Ureter (tissue), 1 donor: ENCODE measurements at places on chromosomes 13 and 19. TPM values are rescaled to one million over a fixed set of nuclear protein-coding genes. Genes with fewer than 3 reads are reported as not detected.

- no peak for DNase-seq
Observed at GRCh38 chr13:72132075-72132474, 265.1 kb upstream of the DACH1 start.

The DOCK9 gene
- total RNA-seq = 108 TPM

DNA sequence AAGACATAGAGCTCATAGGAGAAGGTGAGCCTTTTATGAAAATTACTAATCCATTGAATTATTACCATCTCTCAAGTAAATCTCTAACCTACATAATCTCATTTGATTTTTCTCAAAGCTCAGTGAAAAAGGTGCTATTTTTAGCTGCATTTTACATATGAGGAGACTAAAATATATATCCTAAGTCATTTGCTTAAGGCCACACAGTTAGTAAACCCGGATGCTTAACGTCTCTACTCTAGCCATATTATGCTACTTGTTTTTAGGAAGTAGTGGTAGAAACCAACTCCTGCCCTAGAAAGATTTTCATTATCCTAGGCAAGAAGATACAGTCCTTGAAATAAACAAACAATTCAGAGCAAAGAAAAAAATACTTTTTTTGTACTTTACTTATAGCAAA lies 108.9 kb downstream of the RBM26 start:
- no peak for DNase-seq

DNA sequence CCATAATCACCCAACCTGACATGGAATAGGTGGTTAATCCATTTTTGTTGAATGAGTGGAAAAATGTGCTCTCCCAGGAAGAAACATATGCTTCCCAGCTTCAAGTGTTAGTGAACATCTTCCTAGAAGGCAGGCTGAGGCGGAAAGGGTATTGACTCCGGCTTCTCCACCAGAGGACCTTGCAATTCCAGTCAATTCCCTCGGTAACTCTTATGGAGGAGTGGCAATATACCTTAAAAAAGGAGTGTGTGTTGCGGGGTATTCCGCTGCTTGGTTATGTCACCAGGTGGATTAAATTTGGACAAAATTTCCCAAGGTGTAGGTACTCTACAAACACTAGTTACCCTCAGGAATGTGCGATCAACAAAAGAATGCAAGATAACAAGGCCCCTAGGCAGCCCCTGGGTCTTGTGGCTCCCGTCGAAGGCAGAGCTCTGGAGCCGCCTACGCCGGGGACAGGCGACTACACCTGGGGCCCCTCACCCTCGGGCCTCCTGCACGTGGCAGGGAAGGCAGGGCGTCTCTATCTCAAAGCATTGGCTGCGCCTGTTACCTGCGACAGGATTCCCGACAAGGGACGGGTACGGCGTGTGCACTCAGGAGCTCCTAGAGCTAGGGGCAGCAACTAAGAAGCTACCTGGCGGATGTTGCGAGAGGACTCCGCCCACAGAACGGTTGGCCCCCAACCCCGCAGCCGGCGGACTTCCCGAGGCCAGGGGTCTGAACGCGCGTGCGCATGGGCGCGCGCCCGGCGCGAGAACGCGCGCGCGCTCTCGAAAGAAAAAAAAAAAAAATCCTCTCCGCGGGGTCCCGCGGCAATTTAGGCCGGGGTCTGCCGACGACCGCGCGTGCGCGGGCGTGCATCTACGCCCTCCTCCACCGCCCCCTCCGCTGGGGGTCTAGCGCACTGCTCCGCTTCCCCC lies at the start of gene WDR87:
Gene WDR87, minus strand, starts transcription at position 649 of the 923 bp plus-strand sequence. CDS start 8,355 bp downstream, outside the sequence.
- DNase-seq = peak; percentile 47

DNA sequence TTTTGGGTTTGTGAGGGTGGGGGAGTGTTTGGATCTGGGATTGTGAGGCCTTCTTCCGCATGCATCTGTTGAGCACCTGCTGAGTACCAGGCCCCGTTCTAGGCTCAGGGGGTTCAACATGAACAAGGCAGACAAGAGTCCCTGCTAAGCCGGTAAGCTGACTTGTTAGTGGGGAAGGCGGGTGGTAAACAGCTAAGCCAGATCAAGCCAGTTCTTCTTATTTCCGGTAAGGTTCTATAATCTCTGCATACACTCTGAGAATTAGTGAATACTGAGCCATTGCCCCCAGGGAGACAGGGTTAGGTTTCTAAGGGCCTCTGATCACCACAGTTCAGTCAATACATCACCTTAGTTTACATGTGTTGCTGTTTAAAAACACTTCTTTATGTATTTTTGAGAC lies 9.9 kb upstream of the EHD2 start:
- DNase-seq = no peak

GRCh38 chr13:100128838-100129237 lies 39.9 kb downstream of the PCCA start:
- no peak for DNase-seq

DNA sequence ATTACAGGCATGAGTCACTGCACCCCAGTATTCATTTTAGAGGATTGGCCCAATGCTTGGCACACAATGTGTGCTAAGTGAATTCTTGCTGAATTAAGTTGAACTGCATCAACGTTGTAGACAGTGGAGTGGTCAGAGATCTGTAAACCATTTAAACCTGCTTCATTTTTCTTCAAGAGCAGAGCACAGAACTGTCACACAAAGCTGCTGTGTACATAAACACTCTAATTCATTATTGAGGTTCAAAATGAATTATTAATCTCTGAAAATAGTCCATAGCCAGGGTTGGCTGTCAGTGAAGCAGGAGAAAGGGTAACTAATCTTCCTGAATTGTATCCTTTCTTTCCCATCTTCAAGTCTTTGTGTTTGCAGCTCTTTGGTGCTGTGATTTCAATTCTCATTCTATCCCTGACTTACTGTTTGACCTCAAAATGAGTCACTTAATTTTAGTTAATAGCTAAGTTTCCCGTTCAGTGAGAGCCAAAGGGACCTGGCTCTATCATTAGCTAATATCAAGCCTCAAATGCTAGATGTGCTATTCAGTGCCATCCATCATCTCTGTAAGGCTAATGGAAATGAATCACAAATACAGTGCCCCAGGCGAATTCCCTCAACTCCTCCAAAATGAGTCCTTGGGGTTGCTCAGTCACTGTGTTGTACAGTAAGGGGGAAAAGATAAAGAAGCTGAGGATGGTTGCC lies 77.0 kb upstream of the TSC22D1 start:
- no peak for DNase-seq

DNA sequence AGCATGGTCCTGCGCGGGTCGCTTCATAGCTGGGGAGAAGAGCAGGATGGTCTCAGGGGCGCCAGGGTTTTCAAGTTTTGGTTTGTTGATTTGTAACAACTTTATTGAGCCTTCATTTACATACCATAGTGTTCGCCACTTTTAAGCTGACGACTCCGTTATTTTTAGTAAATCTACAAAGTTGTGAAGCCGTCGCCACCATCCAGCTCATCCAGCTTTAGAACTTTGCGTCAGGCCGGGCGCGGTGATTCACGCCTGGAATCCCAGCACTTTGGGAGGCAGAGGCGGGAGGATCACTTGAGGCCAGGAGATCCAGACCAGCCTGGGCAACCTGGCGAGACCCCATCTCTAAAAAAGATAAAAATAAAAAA lies 404 bp downstream of the C19orf44 start:
- DNase-seq = no peak

The CIC gene
- 83.4 TPM for total RNA-seq

The SHISA7 gene
- not detected for total RNA-seq

DNA sequence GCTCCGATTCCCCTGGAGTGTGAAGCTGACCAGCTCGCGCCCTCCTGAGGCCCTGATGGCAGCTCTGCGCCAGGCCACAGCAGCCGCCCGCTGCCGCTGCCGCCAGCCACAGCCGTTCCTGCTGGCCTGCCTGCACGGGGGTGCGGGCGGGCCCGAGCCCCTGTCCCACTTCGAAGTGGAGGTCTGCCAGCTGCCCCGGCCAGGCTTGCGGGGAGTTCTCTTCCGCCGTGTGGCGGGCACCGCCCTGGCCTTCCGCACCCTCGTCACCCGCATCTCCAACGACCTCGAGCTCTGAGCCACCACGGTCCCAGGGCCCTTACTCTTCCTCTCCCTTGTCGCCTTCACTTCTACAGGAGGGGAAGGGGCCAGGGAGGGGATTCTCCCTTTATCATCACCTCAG lies 20.3 kb downstream of the CKM start:
- no peak for DNase-seq

DNA sequence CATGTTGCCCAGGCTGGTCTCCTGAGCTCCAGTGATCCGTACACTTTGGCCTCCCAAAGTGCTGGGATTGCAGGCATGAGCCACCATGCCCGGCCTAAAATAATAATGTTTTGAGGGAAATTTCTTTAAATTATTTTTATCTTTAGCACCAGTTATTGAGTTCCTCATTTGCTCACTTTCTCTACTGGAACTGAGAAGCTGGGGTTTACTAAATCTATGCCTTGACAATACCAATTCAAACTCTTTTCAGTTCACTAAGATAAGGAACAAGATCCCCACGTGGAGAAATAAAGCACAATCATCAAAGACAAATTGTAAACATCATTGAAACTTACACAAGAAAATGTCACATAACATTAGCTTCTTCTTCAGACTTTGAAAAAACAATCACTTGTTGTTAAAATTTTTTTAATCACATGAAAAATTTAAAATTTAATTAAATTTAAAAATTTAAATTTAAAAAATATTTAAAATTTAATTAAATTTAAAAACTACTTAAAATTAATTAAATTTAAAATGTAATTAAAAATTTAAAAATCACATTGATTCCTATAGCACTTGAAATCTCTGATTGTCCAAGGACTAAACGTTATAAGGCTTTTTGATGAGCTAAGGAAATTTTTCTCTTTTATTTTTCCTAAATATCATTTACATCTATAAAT lies 25.2 kb upstream of the XPO4 start:
- no peak for DNase-seq

The RASAL3 gene
- 3.9 TPM for total RNA-seq

GRCh38 chr13:96958286-96958891 lies 35.9 kb downstream of the OXGR1 start:
- DNase-seq = no peak

DNA sequence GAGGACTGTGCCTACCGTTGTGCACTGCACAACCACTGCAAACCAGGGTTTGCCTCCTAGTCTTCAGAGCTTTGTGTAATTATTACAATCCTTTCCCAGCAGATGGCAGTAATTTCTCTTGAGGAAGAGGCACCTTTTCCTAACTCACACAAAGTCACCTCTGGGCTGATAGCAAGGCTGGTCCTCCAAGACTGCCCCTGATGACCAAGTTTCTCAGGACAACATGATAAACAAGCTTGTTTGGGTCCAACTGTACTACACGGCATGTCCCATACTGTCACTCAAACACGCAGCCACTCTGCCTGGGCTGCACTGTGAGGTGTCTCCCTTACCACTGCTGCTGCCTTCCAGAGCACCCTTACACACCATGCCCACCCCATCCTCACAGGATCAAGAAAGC lies 39.3 kb downstream of the RFXAP start:
- no peak for DNase-seq

The CACNG6 gene
- not detected for total RNA-seq

DNA sequence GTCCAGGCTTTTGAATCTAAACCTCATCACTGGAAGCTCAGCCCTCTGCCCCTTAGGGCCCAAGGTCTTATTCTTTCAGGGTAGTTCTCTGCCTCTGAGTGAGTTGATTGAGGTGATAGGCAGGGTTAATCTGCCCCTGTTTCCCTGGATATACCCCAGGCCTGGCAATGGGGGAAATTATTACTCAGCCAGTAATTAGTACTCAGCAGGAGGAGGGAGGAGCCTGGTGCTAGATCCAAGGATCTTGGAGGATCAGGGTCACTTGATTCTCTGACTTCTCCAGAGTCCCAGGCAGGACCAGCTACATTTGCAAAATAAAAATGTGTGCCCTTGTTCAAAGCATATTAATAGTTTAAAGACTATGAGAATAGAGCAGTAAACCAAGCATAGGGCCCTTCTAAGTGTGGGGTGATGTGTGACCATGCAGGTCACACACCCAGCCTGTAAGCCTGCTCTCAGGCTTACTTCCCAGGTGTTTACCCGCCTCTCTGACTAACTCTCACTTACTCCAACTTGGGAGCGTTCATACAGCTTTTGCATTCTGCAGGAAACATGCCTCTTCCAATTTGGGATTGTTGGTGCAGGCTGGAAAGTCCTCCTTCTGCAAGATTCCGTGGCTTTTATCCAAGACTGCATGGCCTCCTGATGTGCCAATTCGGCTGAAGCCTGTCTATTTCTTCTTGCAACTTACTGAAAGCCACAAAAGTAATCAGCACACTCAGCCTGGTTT lies 7.9 kb upstream of the STK24 start:
- DNase-seq = no peak

The ZNF99 gene
- total RNA-seq = 0.34 TPM

GRCh38 chr19:14381689-14382474 lies 638 bp downstream of the ADGRE5 start:
- peak; percentile 52 for DNase-seq

GRCh38 chr13:43299374-43299773 lies 276.0 kb downstream of the DNAJC15 start:
- no peak for DNase-seq

GRCh38 chr19:7808108-7808507 lies 21.9 kb upstream of the EVI5L start:
- DNase-seq = no peak

The ITM2B gene
- 682 TPM for total RNA-seq

DNA sequence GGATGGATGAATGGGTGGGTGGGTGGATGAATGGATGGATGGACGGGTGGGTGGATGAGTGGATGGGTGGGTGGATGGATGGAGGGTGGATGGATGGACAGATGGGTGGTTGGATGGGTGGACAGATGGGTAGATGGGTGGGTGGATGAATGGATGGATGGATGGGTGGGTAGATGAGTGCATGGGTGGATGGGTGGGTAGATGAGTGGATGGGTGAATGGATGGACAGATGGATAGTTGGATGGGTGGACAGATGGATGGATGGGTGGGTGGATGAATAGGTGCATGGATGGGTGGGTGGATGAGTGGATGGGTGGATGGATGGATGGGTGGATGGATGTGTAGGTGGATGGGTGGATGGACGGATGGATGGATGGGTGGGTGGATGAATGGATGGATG lies 17.8 kb downstream of the SHC2 start:
- DNase-seq = no peak

The OR7A5 gene
- total RNA-seq = not detected

DNA sequence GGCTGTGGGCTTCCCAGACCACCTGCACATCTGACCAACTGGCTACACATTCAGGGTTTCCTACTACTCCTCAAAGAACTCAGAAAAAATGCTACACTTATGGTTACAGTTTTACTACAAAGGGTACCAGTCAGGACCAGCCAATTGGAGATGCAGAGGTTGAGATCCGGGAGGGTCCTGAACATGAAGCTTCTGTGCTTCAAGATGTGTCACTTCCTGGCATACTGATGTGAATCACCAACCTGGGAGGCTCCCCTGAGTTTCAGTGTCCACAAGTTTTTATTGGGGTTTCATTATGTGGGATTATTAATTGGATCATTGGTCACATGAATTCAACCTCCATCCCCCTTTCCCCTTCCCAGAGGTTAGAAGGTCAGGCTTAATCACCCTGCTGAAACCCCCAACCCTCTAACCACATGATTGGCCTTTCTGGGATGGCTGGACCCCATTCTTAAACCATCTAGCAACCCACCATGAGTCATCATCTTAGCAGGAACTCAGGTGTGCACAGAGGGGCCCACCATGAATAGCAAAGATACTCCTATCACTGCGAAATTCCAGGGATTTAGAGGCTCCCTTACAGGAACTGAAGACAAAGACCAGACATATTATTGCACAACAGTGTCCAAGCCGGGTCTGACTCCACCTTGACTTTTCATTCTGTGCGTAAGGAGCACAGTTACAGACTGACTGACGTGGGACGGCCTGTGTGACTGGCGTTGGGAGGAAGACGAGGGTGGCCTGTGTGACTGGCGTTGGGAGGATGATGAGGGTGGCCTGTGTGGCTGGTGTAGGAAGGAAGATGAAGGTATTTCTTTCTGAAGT lies 90.7 kb downstream of the ATP8A2 start:
- DNase-seq = no peak
